Frontal cortex (tissue), 4 donors: ENCODE measurements at places on chromosomes 16 and 17. TPM values are rescaled to one million over a fixed set of nuclear protein-coding genes. Genes with fewer than 3 reads are reported as not detected.

GRCh38 chr16:759110-759910, 1.2 kb upstream of the MSLN start:
- DNase-seq, result no peak

GRCh38 chr16:75341564-75342307, 90.3 kb upstream of the BCAR1 start:
- no peak for DNase-seq

- no peak for DNase-seq
Observed at GRCh38 chr17:48630925-48631692, 5.0 kb upstream of the HOXB9 start.

Gene ZPBP2
- total RNA-seq, result not detected

Gene NPIPB6
- 0.82 TPM for total RNA-seq
